ENCODE measurements at places on chromosomes 11 and 22.

GRCh38 chr11:36077886-36078685, 134.2 kb downstream of the LDLRAD3 start:
- DNase-seq = no peak

GRCh38 chr11:82216927-82217570, 516.6 kb downstream of the FAM181B start:
- DNase-seq = no peak

DNA sequence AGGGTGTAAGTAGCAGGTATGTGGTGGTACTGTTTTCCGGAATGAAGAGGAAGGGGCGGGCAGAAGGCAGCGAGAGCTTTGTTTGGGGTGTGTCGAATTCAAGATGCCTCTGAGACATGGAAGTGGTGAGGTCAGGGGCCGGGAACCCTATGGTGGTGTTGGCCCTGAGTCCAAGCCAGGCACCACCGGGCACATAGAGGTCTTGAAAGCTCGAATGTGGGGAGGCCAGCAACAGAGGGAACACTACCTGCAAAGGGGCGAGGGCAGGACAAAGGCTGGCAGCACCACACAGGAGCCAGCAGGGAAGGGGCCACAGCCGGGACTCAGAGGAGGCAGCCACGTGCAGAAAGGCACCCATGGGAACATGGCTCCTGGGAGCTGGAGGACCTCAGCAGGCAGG, 57.8 kb downstream of the CDKN1C start:
- no peak for DNase-seq

DNA sequence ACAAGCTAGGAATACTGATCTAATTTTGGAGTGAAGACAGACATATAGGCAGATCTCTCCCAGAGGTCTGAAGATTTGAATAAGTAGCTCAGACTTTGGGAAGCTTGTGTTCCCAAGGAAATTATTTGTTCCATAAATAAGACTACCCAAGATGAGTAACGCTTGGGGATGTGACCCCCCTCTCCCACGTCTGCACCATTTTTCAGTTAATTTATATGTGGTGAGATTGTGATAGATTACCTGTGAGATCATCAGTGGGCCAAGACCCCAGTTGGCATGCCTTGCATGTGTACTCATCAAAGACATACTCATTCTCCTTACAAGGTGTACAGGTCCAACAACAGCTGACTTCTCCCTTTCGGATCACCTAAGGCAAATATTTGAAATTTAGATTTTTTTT, 252.8 kb upstream of the CTSC start:
- DNase-seq = no peak

All from nucleus accumbens (tissue), 56 donors.